Activated naive CD8-positive, alpha-beta T cell treated with anti-CD3 and anti-CD28 coated beads, Interleukin-2, amount 50 U/mL, for 16 hours (primary cell): ENCODE measurements at places on chromosomes 6 and 20.

GRCh38 chr6:11035616-11036350, 8.3 kb downstream of the ELOVL2 start:
- no peak for DNase-seq

DNA sequence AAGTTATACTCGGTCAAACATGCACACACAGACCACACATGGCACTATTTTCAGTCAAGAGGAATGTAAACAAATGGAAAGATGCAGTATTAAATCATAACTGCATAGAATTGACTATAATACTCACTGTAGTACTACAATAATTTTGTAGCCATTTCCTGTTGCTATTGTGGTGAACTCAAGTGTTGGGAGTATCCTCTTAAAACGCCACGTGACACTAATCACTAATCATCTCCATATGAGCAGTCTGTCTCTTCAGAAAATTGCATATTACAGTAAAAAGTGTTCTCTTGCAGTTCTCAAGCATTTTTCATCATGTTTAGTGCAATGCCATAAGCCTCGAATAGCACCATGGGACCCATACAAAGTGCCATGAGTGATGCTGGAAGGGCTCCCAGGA, 258.7 kb upstream of the ID4 start:
- no peak for DNase-seq

GRCh38 chr6:34115403-34115795, 30.5 kb downstream of the GRM4 start:
- DNase-seq = no peak

DNA sequence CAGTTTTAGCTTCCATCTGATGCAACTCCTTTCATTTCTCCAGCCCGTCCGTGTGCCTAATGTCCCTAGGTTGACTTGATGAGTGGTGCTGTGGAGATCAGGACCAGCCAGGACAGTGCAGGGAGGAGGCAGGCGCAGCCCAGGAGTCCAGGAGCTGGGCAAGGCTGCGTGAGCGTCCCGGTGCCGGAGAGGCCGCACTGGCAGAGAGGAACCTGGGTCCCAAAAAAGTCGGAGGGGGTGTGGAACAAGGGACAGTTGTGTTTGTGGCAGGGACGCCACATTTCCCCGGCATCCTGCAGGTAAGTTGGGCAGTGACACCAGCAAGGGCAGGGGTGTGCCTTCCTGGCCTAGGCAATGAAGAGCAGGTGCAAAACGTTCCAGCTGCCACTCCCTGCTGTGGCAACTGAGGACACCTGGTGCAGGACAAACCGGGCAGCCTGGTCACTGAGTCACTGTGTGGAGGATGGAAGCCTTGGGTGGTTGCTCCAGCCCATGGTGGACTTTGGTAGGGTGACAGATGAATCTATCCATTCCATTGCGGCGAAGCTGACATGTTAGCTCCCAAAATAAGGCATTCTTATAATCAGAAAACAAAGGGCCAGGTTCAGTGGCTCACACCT, 53.2 kb downstream of the RAMACL start:
- DNase-seq = no peak

- DNase-seq = no peak
Observed at GRCh38 chr20:31764641-31765305, 25.7 kb downstream of the TPX2 start.

- DNase-seq = no peak
Observed at GRCh38 chr6:21594416-21595281, 1.1 kb downstream of the SOX4 start.
